ENCODE measurements at places on chromosomes 12 and 14.

- no peak for DNase-seq
Measured at GRCh38 chr12:123122626-123123025, 28.3 kb downstream of the PITPNM2 start.

DNA sequence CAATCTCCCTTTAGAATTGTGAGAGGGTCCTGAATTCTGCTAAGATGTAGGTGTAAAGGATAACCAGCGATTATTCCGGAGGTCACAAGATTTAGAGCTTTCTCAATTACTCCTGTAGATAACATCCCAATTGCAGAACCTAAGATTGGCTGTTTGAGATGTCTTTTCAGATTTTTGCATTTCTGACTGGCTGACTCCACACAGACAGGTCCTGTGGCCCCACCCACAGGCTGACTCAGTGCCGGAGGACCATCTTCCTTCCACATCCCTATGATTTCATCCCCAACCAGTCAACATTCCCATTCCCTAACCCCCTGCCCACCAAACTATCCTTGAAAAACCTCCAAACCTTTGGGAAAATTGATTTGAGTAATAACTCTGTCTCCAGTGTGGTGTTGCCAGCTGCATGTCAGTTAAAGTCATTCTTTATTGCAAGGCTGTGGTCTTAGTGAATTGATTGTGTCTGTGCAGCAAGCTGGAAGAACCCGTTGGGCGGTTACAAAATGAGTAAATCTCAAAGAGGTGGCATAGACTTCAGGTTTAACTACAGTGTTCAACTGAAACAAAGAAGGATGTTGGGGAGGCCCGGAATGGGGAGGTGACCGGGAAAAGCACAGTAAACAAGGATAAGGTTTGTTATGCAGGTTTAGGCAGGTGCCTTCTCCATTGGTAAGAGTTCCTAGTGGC is 10.6 kb downstream of the FNTB start:
- DNase-seq: peak; percentile 54

- peak; percentile 45 for DNase-seq
Measured at GRCh38 chr12:76237086-76237701, 111.0 kb downstream of the BBS10 start.

DNA sequence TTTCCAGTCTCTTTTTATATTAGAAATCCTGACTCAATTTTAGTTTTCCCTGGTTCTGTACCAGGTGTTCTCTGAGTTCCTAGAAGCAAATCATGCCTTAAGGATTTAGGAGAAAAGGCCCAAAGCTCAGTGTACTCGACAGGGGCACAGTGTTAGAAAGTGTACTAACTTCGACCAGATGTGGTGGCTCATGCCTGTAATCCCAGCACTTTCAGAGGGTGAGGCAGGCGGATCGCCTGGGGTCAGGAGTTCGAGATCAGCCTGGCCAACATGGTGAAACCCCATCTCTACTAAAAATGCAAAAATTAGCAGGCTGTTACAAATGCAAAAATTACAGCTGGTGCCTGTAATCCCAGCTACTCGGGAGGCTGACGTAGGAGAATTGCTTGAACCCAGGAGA is 12.0 kb downstream of the VEZT start:
- no peak for DNase-seq

DNA sequence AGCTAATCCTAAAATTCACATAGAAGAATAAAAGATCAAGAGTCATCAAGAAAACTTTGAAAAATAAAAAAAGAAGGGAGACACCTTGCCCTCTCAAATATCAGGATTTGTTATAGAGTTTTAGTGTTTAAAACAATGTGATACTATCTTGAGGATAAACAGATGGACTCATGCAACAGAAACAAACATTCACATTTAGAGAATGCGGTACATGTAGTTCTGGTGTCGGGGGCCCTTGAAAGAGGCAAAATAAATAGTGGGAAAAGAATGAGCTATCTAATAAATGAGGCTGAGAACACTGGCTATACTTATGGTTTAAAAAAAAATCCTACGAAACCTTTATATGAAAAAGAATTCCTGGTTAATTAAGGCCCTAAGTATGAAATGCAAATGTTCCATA is 127.7 kb downstream of the LLPH start:
- no peak for DNase-seq
